ENCODE measurements at places on chromosomes 7 and 10.

DNA sequence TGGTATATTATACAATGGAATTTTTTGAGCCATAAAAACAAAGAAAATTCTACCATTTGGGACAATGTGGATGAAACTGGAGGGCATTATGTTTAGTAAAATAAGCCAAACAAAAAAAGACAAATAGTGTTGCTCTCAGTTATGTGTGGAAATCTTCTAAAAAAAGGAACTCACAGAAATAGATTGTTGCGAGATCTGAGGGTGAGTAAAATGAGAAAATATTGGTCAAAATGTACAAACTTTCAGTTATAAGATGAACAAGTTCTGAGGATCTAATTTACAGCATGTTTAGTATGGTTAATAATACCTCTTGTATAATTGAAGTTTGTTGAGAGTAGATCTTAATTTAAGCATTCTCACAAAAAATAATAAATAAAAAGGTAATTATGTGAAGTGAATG is 291.2 kb downstream of the KIF20B start:
- DNase-seq, result no peak

GRCh38 chr7:135795846-135796570 is 47.4 kb upstream of the FAM180A start:
- DNase-seq, result no peak

GRCh38 chr10:84342584-84342983 is 14.2 kb downstream of the CCSER2 start:
- DNase-seq, result no peak

GRCh38 chr10:121633056-121633455 is 34.8 kb upstream of the FGFR2 start:
- DNase-seq, result no peak

- DNase-seq, result no peak
These were observed 22.4 kb upstream of the ZNF862 start for GRCh38 chr7:149815661-149816266.

DNA sequence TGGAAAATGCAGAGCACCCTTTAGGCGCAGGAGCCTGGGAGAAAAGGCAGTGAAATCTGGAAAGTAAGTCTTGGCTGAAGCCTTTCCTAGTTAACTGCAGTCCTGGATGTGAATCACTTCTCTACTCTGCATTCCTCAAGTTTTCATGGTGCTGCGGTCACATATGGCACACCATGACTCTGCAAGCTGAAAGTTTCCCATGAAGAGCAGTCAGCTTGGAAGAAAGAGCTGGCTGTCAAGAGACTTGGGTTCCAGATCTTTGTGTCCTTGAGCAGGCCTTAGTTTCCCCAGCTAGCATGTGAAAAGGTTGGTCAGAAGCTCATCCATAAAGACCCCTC is 548.3 kb downstream of the SORCS3 start:
- DNase-seq, result no peak

GRCh38 chr10:67115972-67116371 is 190.1 kb downstream of the LRRTM3 start:
- DNase-seq, result no peak

DNA sequence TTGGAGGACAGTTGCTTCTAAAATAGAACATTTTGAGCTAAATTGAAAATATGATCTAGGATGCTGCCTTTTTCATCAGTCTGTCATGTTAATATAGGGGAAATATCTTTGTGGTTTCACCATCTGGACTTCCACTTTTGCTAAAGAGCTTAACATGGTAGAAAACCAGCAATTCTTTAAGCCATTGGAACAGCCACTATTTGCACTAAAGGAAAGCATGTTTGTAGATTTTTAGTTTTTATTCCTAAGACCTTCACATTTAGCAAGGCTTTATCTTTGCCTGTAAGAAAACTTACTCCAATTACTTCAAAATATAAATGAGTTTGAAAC is 291.0 kb downstream of the RNLS start:
- DNase-seq, result no peak

- no peak for DNase-seq
These were observed 874 bp downstream of the CISD1 start for GRCh38 chr10:58269782-58270290.

DNA sequence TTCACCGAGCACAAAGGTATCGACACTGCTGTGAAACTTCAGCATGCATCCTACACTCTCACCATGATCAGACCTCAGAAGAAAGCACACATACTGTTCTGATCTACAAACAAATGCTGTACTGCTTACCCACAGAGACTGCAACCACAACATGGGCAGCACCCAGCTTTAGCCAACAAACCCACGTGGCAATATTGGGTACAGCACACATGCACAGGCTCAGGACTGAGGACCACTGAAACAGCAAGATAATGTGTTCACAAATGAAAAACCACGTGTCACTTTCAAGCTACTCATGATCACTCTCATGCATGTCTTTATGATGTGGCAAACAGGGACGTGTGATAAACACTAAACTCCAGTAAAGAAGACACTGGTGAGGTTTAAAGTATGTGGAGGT is 119.3 kb upstream of the PTN start:
- DNase-seq, result no peak

DNA sequence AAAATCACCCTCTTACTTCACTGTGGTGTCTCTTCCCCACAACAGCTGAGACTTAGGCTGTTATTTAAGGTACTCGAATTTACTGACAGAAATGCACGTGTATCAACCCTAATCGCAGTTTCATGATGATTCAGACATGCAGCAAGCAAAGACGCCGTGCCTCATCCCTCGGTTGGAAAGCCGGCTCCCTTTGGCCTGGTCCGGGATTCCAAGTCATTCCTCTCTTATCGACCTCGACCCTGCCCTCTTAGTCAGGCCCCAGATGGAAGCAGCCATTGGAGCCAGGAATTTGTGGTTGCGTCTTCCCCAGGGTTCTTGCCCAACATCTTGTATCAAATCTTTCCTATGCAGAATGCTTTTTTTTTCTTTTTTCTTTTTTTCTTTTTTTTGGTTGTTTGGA is 229.5 kb downstream of the GATA3 start:
- DNase-seq, result no peak

DNA sequence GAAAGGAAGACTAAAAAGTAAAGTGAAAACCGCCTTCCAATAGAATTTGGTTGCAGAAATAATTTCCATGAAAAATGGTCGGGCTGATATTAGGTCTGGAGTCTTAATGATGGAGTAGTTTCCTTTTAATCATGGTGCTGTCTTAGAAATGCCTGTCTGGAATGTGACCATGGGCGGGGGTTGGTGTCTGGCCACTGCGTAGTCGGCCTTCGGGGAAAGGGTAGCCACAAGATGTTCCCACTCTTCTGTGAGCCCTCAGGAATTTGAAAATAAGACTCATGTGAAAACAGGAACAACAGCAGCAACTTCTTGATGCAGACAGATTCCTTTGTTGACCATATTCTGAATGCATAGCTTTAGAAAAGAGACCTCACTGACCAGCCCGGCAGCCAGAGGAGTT is 176.8 kb downstream of the KIAA1217 start:
- no peak for DNase-seq

- DNase-seq, result no peak
These were observed 44.1 kb upstream of the PARD3 start for GRCh38 chr10:34859170-34859569.

DNA sequence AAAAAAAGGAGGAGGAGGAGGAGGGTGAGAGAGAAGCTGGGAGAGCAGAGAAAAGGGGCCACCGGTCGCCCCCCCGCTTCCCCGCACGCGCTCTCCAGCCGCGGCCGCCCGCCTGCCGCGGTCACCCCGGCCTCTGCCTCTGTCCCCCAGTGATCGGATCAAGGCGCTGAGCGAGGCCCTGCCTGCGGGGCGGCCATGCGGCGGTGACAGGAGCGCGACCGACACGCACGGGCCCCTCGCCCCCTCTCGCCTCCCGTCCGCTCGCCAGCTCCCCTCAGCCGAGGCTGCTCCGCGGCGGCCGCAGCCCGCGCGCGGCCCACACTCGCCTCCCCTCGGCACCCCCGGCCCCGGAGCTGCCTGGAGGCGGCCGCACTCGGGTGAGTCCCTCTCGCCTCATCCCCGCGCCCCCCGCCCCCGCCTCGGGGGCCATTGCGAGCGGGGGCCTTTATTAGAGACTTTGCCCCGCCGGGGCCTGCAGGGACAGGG is at the start of gene GTF2I:
Gene GTF2I, plus strand, starts transcription at position 27 of the 486 bp plus-strand sequence. CDS start 31,411 bp downstream, outside the sequence.
- DNase-seq, result peak; percentile 21

- DNase-seq, result no peak
These were observed 56.1 kb downstream of the MKI67 start for GRCh38 chr10:128070161-128070560.

DNA sequence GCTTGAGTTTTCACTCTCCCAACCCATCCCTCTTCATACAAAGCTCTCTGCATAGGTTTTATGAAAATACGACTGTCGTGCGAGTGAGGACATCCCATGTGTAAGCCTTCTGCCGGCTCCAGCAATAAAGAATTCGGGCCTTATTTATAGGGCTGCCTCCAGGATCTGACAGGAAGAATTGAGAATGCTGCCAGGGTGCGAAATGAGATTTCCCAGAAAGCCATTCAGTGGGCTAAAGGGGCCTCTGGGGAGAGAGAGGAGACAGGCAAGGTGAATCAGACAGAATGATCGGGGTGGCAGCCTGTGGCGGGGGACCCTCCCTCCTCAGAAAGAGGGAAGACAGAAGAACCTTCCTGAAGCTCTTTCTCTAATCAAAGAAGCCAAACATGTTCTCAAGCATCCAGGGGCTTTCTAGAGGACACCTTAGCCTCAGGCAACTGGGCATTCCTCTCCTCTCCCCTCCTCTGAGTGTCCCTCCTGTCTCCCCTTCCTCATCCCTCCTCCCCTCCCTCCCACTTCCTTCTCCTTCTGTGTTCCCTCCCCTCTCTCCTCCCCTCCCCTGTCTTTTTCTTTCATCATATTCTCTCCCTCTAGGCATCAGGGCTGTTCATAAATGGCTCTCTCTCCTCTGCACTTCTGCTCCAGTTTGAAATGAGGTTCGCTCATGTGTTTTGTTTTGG is 410.9 kb downstream of the TYW1 start:
- no peak for DNase-seq

DNA sequence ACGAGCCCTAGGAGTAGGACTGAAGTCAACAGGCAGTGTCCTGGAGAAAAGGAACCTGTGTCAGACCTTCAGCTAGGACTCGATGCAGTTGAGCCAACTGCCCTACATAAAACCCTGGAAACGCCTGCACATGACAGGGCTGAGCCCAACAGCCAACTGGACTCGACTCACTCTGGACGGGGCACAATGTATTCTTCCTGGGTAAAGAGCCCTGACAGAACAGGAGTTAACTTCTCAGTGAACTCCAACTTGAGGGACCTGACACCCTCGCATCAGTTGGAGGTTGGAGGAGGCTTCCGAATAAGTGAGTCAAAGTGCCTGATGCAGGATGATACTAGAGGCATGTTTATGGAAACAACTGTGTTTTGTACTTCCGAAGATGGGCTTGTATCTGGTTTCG is 93.5 kb downstream of the KMT2E start:
- DNase-seq, result no peak

- no peak for DNase-seq
These were observed 236.4 kb upstream of the TMEM72 start for GRCh38 chr10:44674536-44675386.

- no peak for DNase-seq
These were observed 46.5 kb upstream of the PTN start for GRCh38 chr7:137390076-137390475.

- DNase-seq, result no peak
These were observed 114.8 kb downstream of the JAZF1 start for GRCh38 chr7:28065721-28066285.

DNA sequence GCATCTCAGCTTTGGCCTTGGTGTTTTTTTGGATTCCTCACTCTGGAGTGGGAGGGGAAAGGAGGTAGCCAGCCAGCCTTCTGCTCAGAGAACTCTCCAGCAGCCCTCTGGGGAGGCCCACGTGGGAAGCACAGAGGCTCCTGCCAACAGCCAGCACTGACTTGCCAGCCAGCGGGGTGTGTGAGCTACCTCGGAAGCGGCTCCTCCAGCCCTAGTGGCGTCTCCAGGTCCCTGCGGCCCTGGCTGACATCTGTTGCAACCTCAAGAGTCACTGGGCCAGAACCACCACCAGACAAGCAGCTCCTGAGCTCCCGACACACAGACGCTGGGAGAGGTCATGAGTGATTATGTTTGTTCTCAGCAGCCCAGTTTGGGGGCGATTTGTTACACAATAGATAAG is 180.2 kb upstream of the FZD8 start:
- DNase-seq, result no peak

DNA sequence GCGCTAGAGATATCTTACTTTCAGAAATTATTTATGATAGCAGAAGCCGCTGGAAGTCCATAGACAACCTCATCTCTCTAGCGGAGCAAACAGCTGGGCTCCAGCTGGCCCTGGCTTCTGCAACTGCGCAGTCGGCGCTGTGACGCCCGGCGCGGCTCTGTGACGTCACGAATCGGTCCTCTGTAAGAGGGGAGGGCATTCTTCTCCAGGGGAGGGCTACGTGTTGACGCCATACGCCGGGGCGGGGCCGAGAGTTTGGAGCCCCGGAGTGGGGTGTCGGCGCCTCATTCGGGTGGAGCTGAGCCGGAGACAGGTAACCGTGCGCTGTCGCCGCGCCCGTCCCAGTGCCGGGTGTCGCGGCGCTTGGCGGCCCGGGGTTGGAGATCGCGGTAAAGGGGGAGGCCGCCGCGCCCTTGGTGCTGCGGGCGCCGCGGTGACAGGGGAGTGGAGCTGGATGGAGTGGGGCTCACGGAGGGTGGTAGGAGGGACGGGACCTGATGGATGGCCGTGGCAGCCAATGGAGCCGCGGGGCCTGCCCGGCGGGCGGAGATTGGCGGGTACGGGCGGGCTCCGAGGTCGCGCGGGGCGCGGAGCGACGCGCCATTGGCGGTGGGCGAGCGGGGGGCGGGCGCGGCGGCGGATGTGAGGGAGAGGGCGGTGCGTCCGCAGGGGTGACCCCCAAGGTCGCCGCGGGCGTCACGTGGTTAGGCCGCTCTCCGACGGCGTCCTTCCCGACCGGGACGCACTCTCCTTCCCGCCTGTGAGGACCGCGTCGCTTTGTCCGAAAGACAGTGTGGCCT is at the start of gene OGDH:
Gene OGDH, plus strand, starts transcription at position 287 of the 800 bp plus-strand sequence. CDS start 17,717 bp downstream, outside the sequence.
- DNase-seq, result peak; percentile 99

GRCh38 chr7:130141884-130142653 is 63.1 kb downstream of the TMEM209 start:
- DNase-seq, result no peak

GRCh38 chr7:158753900-158754299 is 49.3 kb upstream of the NCAPG2 start:
- DNase-seq, result no peak

GRCh38 chr10:102009801-102010425 is 46.1 kb downstream of the ARMH3 start:
- DNase-seq, result no peak

GRCh38 chr7:26365077-26365900 is 73.6 kb downstream of the SNX10 start:
- DNase-seq, result peak; percentile 25

GRCh38 chr10:30967650-30968410 is 63.8 kb downstream of the ZNF438 start:
- no peak for DNase-seq

GRCh38 chr10:110523736-110524135 is 26.0 kb downstream of the DUSP5 start:
- no peak for DNase-seq

GRCh38 chr7:133931053-133931452 is 196.1 kb upstream of the LRGUK start:
- DNase-seq, result no peak

Data from stimulated activated CD8-positive, alpha-beta memory T cell treated with anti-CD3 and anti-CD28 coated beads, Interleukin-7, amount 100 ng/mL, for 1 hour (primary cell).